ENCODE measurements at places on chromosomes 3 and 15.

- DNase-seq: no peak
These were observed 16.4 kb downstream of the PRR23E start for GRCh38 chr3:127209155-127209839.

- no peak for DNase-seq
These were observed 702 bp upstream of the DNAJC17 start for GRCh38 chr15:40807888-40808461.

DNA sequence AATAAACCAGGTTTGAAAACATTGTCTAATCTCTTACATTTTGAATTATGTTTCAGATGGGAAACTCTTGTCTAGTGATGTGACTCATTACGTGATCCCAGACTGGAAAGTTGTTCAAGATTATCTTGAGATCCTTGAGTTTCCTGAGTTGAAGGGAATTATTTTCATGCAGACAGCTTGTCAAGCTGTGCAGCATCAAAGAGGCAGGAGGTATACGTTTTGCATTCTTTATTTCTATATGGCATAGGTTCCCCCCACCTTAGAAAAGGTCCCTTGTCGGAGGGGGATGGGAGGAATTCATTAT is 1.5 kb downstream of the DIS3L start:
- no peak for DNase-seq

DNA sequence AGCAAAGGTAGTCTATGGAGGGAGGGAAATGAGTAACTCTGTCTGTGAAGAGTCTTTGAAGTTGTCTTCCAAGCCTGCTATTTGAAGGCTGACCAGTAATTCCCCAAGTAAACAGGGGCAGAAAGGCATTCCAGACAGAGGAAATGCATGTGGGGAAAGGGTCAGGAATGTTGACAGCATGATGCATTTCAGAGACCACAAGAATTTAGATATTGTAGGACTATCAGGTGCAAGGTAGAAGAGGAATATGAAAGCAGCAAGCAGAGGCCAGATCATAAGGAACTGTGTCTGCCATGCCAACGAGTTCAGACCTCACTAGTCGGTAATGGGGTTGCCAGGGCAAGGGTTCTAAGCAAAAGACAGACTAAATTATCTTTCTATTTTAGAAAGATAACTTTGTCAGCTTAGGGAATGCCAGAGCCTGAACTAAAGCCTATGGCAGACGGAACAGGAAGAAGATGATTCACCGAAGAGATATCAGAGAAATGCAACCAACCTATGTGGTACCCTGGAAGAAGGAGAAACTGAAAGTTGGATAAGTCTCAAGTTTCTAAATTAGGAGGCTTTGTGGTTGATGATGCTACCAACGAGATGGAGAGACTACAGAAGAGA is 327.0 kb upstream of the RORA start:
- DNase-seq: no peak

- DNase-seq: no peak
These were observed 20.4 kb downstream of the ARPP21 start for GRCh38 chr3:35659768-35660167.

DNA sequence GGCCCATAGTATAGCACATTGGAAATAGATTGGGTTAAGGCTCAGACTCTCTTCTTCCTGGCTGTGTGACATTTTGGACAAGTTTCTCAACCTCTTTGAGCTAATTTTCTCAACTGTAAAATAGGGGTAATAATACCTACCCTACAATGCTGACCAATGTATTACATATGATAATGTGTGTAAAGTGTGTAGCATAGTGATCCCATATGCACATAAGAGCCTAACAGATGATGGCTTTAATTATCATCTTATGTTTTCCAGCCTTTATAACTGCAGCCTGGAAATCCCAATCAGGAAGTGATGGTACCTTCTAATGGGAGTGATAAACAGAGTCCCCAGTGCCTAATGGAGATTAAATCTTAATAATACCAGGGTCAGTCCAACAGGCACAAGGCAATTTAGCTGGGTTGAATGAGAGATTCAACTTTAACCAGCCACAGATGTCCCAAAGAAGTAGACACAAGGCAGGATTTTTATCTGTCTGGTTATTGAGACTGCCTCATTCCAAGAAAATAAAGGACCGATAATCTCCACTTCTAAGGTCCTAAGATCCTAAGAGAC is 12.0 kb downstream of the ADAMTS9 start:
- no peak for DNase-seq

DNA sequence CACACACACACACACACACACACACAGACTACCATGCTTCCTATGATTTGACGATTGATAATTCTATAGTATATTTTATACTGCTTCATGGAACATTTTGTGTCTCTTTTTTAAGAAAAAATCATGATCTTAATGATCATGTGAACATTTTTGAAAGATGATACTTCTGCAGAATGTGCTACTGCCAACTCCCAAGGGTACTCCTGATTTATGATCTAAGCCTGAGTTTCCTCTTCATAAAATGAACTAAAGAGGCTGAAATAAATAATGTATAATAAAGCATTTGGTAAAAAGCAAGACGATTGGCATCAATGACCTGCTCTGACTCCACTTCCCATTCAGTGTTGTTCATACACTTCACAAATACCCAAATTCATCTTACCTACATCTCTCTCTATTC is 333.8 kb upstream of the RBMS3 start:
- no peak for DNase-seq

DNA sequence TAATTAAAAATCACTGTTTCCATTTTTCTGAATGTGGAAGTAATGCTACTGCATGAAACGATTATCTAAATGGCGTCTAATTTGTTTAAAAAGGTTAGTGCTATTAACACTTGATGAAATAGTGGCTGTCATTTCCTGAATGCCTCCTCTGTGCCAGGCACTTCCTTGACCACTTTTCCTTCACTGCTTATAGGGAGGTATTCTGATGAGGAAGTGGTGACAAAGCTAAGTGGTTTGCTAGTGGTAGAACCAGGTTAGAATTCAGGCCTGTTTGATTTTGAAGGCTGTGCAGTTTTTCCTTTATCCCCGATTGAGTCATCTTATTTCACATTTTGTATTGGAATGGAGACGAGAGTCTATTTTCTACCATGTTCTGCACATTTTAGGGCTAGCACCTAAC is 119.0 kb downstream of the USP13 start:
- DNase-seq: no peak

- DNase-seq: no peak
These were observed 206.5 kb downstream of the XXYLT1 start for GRCh38 chr3:195064300-195064931.

- DNase-seq: no peak
These were observed 1.9 kb downstream of the FGF7 start for GRCh38 chr15:49424954-49425353.

GRCh38 chr3:47117807-47118364 is 46.0 kb downstream of the SETD2 start:
- no peak for DNase-seq

DNA sequence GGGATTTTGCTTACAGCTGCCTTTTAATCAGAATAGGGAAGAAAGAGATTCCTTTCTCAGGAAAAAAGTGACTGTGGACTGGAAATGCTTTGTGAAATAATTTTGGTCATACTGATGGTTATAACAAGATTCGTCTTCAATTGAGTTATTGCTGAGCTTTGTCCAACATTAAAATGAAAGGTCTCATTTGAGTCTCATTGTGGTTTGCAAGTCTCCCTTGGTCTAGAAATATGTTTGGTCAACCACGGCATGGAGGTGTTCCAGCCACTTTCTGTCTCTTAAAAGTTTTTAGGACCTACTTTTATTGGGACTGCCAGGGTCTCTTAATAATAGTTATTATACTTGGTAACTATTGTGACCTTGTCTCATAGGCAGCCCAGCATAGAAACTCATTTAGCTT is 15.3 kb downstream of the FLNB start:
- no peak for DNase-seq

DNA sequence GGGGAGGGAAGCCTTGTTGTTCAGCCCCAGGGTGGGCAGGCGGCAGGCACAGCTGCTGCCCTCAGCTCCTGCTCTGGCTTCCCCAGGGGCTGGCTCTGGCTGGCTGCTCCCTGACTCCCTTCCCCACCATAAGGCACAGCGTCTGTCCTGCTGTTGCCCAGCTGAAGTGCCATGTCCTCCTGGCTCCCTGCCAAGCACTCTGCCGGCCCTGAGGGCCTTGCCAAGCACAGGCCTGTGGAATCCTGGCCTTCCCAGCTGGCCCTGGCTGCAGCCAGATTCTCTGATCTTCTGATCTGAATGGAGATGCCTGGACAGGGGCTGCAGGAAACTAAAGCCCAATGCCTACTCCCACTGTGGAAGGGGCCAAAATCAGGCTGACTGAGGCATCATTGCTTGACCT is 1.1 kb downstream of the IQCF6 start:
- no peak for DNase-seq

GRCh38 chr15:33098094-33099058 is 96.1 kb downstream of the FMN1 start:
- no peak for DNase-seq

DNA sequence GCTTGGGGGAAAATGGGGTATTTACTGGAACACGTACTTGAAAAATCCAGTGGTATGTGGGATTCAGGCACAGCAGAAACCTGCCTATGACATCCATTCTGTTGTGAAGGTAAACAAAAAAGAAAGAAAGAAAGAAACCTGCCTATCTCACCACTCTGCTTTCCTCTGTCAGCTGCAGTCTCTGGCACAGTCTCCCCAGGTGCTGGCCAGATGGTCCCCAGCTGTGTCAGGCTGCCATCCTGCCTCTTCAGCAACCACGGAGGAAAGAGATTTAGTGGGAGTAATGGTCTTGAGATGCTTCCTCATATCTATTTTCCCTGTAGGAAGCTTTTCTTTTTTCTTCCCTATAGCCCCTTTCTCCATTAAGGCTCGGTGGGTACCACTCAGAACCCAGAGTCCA is 2.5 kb upstream of the PXYLP1 start:
- no peak for DNase-seq

DNA sequence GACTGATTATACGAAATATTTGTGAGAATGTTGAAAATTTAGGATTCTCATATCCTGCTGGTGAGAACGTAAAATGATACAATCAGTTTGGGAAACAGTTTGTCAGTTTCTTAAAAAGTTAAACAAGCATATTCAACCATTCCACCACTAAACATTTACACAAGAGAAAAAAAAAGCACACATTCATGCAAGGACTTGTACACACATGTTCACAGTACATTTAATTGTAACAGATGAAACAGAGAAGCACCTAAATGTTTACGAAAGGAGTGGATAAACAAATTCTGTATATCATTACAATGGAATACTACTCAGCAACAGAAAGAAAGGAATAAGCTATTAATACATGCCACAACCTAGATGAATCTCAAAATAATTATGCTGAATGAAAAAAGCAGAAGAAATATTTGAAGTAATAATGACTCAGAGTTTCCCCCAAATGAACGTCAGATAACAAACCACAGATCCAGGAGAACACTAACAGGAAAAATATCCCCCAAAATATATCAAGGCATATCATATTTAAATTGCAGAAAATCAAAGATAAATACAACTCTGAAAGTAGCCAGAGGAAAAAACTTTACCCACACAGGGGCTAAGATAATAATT is 14.3 kb downstream of the ANKRD28 start:
- DNase-seq: no peak

DNA sequence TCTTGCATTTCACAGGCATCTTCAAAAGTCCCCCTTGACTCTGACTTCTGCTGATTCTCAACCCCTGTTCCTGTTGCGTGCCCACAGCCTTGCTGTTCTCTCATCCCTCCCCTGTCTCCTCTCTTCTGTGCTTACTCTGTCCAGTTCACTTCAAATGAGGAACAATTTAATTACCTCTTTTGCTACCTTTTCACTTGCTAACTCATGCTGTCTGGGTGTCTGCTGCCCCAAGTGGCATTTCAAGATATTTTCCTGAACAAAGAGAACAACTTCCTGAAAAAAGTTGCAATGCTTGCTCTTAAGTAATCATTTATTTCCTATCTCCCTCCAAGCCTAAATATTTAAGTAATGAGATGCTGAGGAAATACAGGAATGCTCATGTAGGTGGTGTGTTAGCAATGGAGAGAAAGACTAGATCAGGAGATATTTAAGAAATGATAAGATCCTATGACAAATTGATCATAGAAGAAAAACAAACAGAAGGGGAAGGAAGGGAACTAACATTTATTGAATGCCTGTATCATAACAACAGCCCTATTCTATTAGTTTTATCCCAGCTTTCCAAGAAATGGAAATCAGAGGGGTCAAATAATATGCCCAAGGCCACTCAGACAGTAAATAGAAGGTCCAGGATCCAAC is 42.2 kb downstream of the SV2B start:
- DNase-seq: no peak

GRCh38 chr3:128932516-128933212 is 53.2 kb downstream of the ACAD9 start:
- no peak for DNase-seq

DNA sequence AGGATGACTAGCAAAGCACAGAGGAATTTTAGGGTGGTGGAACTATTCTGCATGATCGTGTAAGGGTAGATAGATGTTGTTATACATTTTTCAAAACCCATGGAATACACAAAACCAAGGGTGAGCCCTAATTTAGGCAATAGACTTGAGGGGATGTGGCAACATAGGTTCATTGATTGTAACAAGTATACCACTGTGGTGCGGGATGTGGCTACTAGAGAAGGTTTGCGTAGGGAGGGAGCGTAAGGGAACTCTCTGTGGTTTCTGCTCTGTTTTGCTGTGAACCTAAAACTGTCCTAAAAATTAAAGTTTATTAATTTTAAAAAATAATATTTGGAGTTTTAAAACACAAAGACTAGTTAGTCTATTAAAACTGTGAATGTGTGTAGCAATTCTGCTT is 202.8 kb downstream of the PLCL2 start:
- DNase-seq: no peak

- no peak for DNase-seq
These were observed 34.7 kb upstream of the PYDC2 start for GRCh38 chr3:191426311-191426710.

DNA sequence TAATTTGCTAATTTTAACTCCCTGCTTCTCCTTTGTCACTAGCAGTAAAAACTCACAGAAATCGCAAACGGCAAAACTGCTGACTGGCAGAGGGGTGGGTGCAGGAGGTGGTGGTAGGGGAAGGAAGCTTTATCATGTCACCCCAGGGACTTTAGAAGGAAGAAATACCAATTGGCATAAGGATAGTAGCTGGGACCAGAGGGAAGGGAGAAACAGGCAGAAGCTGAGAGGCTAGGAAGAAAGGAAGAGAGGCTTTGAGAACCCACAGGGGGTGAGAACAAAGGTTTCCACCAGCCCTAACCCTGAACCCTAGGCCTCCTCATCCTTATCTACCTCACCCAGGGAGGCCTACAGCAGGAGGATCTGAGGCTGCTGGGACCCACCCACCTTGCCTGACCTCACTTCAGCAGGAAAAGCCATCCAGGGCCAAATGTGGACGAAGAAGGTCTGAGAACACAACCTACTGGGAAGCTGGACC is 10.7 kb downstream of the ITGB5 start:
- no peak for DNase-seq

- DNase-seq: no peak
These were observed 188.9 kb downstream of the STXBP5L start for GRCh38 chr3:121096953-121097352.

DNA sequence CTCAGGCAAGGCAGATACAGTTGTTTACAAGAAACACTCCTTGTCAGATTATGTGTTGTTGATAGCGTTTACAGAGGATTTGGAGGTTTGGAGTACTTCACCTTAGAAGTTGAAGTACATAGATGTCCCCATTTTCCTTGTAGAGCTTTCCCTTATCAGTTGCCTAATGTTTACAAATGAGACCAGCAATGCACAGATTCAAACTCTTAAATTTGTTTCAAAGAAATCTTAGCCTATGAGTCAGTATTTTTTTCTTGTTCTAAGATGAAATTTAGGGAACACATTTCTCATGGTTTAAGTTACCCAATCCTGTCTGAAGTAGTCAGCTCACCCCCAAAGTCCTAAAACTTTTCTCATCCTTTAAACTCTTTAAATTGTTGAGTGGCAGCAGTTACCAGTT is 6.3 kb upstream of the EIF5A2 start:
- DNase-seq: no peak
